ENCODE measurements at places on chromosomes 12 and 14.

GRCh38 chr14:28911521-28911920 is 144.9 kb downstream of the FOXG1 start:
- no peak for DNase-seq

- DNase-seq: no peak
These were observed 66.2 kb upstream of the BEGAIN start for GRCh38 chr14:100653409-100653808.

DNA sequence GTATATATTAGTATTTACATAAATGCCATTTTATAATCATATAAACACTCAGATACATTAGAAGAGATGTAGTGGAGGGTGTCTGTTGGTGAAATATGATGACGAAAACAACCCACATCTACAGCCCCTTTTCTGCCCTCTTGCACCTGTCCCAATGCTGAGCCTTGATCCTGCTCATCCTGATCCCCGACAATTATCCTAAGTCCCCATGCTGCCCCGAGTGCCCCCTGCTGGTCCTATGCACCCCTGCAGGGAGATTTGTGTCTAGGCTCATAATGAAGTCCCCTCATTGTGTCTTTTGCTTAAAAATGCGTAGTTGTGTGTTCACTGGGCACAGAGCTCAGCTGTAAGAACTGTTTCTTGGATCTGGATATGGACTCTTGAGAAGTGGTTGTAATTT is 554.5 kb downstream of the TMEM121 start:
- no peak for DNase-seq

GRCh38 chr14:49640540-49641417 is 5.7 kb upstream of the DNAAF2 start:
- no peak for DNase-seq

- no peak for DNase-seq
These were observed 37.1 kb downstream of the RIMKLB start for GRCh38 chr12:8734873-8735381.

DNA sequence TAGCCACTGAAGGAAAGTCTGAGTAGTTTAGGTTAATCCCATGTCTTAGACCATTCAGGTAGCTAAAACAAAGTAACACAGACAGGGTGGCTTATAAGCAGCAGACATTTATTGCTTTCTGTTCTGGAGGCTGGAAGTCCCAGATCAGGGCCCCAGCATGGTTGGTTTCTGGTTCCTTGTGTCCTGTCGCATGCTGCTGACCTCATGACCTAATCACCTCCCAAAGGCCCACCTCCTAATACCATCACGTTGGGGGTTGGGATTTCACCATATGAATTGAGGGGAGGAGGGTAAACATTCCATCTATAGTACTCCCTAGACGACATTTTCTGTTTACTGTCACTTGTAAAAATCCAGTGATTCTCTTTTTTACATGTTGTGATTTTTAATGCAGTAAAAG is 148.6 kb downstream of the FBXL14 start:
- no peak for DNase-seq

DNA sequence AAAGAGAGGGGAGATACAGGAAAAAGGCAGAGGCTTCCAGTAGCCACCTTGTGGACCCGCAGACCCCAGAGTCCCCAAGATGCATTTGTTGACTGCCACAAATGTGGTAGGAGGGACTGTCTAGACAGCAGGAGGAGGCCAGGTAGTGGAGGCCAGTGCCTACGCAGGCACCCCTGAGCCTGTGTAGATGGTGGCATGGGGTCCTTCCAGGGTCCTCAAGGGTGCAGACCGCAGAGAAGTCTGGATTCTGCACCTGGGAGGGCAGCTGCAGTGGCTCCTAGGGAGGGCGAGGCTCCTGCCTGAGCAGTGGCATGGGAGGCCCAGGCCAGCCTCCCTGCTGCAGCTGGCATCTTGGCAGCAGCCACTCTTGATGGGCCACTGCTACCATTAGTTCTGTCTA is 119.7 kb downstream of the NTS start:
- DNase-seq: no peak

DNA sequence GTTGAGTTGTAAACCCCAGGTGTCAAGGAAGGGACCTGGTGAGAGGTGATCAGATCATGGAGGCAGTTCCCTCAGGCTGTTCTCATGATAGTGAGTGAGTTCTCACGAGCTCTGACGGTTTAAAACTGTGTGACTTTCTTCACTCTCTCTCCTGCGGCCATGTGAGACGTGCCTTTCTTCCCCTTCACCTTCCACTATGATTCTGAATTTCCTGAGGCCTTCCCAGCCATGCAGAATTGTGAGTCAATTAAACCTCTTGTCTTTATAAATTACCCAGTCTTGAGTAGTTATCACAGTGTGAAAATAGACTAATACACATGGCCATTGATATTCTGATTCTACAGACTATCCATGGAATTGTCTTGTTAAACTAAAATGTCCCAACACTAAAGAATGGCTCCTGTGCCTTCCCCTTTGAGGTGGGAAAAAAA is 85.6 kb downstream of the SLC2A13 start:
- no peak for DNase-seq

GRCh38 chr14:32473464-32473855 is 144.4 kb downstream of the AKAP6 start:
- DNase-seq: peak; percentile 97

- DNase-seq: peak; percentile 35
These were observed 1.1 kb downstream of the IFNG start for GRCh38 chr12:68158432-68158831.

Measured in mammary epithelial cell (primary cell).